ENCODE measurements at places on chromosomes 3 and 15.

DNA sequence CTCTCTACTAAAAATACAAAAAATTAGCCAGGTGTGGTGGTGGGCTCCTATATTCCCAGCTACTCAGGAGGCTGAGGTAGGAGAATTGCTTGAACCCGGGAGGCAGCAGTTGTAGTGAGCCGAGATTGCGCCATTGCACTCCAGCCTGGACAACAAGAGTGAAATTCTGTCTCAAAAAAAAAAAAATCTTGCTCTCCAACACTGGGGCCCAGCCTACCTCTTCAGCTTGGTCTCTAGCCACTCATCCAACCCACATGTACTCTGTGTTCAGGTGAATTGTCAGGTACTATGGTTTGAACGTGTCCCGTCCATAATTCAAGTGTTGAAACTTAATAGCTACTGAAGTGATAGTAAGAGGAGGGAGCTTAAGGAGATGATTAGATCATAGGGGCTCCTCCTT is 22.4 kb upstream of the RAB7A start:
- DNase-seq: no peak

GRCh38 chr3:149934524-149934923 is 36.2 kb downstream of the PFN2 start:
- no peak for DNase-seq

- DNase-seq: no peak
Measured at GRCh38 chr15:63582718-63583426, 14.3 kb upstream of the FBXL22 start.

GRCh38 chr15:44698641-44699040 is 12.5 kb downstream of the PATL2 start:
- DNase-seq: no peak

GRCh38 chr3:123076496-123077418 is 9.9 kb downstream of the PDIA5 start:
- DNase-seq: peak; percentile 6

GRCh38 chr3:69761896-69762767 is 22.9 kb downstream of the MITF start:
- no peak for DNase-seq

DNA sequence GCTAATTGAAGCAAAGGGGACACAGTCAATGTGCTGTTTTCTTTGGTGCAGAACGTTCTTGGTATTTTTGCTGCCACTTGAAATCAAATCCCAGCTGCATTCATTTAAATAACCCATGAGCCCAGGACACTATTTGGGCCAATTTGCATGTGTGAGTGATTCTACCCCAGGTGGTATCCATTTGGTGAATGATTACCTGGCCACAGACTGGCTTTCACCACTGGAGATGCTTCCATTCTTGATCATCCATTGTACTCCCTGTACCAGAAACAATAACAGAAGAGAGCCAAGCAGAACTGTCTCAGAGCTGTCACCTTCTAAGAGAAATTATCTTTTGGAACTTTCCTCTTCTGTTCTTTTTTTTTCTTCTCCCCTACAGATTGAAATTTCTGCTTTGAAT is 139.7 kb upstream of the RARB start:
- no peak for DNase-seq

DNA sequence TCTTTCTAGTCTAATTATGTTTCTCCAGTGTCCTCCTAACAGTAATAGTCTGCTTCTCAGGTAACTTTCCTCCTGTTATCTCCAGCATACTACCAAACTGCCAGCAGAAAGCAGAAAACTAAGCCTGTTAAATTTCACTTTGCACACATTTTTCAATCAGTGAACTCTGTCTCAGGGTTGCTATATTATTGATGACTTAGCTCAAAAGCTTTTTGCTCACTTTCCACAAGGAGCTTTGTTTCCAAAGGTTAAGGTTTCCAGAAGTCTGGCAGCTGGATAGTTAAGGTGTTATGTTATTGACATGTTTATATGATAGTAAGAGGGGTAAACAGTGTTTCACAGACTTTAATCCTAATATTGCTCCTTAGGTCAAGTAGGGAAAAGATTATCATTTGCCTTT is 5.1 kb downstream of the TRPM7 start:
- DNase-seq: no peak

DNA sequence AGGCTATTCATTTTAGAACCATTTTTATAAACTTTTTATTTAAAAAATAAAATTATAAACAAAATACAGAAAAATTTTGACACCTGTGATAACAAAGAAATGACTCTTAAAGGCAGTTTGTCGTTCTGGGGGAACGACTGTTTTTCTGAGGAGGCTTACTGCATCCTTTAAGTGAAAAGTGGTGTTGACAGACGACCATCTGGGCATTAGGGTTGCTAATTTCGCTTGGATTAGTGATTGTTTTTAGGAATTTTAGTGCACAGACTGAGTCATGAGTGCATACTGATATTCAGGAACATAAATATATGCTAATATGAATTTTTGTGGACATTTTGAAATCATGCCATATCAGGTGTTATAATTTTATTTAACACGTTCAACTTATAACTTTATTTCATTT is 28.5 kb downstream of the OSTN start:
- DNase-seq: no peak

- DNase-seq: no peak
Measured at GRCh38 chr15:22942306-22942855, 37.8 kb downstream of the CYFIP1 start.

- DNase-seq: peak; percentile 35
Measured at GRCh38 chr15:80404057-80404760, at the start of gene ARNT2. Gene ARNT2 (plus strand): TSS chr15:80404382. CDS start chr15:80404516, 134 bp downstream.

- DNase-seq: no peak
Measured at GRCh38 chr15:69377216-69377970, 36.8 kb upstream of the KIF23 start.

DNA sequence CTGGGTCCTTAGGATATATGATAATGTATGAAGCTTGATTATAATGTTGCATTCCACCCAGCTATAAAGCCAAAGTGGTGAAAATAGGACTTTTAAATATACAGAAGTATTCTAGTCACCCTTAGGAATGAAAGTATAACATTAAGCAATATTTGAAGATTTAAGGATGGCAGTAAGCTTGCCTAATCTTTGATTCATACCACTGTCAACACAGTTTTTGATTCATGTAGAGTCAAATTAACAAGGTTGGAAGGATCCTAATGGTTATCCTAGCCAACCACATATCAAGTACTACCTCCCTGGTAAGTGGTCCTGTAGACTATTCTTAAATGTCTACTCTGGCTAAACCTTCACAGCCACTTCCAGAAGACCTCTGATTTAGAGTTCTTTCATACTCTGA is 18.6 kb downstream of the ARIH1 start:
- no peak for DNase-seq

GRCh38 chr3:129834580-129834979 is 58.9 kb downstream of the TMCC1 start:
- no peak for DNase-seq

- DNase-seq: no peak
Measured at GRCh38 chr3:44996556-44996969, 20.5 kb downstream of the EXOSC7 start.

- no peak for DNase-seq
Measured at GRCh38 chr3:27677565-27677964, 44.6 kb downstream of the EOMES start.

DNA sequence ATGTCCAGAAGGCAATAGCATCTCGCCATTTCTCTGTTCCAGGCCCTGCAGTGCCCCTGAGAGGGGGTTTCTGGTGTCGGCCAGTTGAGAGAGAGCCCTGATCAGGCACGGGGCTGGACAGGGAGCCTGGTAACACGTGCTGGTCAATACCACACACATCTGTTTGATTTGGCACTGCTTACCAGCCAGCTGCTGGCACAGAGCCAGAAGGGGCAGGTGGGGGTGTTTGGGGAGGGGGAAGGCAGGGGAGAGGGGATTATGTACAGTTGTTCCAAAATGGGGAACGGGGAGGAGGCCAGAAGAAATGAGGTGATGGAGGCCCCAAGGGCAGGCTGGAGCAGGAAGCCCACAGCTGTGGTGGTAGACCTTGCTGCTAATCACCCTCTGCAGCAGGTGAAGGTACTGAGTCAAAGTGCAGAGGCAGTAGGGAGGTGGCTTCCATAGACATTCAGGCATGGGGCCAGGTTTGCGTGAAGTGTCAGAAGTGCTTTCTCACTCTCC is 153.5 kb upstream of the LPP start:
- peak; percentile 27 for DNase-seq

- no peak for DNase-seq
Measured at GRCh38 chr3:131738095-131738494, 235.3 kb upstream of the MRPL3 start.

GRCh38 chr3:109874896-109875708 is 537.8 kb upstream of the DPPA4 start:
- DNase-seq: no peak

DNA sequence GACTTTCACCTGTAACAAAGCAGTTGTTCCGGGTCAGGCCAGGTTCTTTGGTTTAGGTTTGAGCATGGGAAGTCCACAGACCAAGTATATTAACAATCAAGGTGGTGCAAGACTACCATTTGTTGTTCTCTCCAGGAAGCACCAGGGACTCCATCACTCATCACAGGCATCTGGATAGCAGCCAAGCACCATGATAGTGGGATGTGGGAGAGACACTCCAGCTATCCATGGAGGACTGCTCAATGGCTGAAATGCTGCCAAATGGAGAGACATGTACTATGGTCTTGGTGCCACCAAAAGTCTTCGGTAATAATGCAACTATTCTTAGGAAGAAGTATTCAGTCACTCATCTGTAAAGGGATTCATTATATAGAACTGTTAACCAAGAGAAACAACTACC is 143.0 kb downstream of the TNIK start:
- DNase-seq: no peak

- no peak for DNase-seq
Measured at GRCh38 chr15:90807786-90808086, 60.7 kb upstream of the FURIN start.

DNA sequence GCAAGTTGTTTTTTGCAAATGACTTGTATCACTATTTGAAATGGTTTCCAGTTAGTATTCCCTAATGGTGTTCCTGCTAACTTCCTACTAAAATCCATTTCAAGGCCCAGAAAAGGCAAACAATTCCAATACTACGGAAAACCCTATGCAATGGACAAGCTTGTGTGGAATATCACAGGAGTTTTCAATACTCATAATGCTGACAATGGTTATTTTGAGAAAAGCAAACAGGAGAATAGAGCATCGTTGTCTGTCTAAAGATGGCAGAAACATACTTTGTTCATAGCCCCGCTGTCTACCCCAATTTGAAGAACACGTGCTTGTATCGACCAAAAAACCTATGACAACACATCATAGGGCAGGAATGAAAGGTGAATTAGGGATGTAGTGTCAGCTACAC is 327.9 kb downstream of the CHST2 start:
- DNase-seq: no peak

Measured in Calu3 (cell line).